HEK293T (cell line): ENCODE measurements at places on chromosomes 13 and 19.

- DNase-seq: no peak
Observed at GRCh38 chr13:23561261-23561660, 9.0 kb upstream of the TNFRSF19 start.

DNA sequence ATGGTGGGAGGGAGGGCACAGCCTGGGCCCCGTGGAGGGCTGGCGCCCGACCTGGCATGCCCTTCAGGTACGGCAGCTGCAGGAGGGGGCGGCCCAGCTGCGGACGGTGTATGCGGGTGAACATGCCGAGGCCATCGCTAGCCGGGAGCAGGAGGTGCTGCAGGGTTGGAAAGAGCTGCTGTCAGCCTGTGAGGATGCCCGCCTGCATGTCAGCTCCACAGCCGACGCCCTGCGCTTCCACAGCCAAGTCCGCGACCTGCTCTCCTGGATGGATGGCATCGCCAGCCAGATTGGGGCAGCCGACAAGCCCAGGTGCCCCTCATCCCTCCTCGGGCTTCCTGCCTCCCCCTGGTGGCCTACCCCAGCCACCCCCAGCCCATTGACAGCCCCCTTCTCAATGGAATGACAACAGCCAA, 16.6 kb upstream of the SHKBP1 start:
- no peak for DNase-seq

GRCh38 chr13:94776300-94776699, 64.0 kb upstream of the SOX21 start:
- DNase-seq: no peak

- DNase-seq: no peak
Observed at GRCh38 chr19:22625266-22626035, 8.7 kb upstream of the ZNF492 start.

GRCh38 chr19:49092686-49093085, 7.4 kb downstream of the SNRNP70 start:
- DNase-seq: no peak

- no peak for DNase-seq
Observed at GRCh38 chr13:40680659-40681323, 14.3 kb upstream of the FOXO1 start.

DNA sequence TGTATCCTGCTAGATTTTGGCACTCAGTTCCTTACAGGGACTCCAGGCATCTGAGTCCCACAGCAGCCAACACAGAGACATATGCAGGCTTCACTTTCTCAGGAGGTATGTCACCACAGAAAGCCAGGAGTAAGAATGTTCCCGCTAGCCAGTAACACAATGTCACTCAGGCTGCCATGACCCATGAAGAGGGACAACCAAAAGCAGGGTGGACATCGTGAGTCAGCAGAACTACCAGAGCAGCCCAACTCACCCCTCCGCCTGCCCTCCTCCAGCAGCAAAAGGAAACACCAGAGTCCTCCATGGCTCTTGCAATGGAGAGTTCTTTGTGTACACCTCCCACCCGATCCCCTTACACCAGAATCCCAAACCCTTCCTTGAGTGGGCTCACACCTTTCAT, 95.4 kb downstream of the CRYL1 start:
- DNase-seq: no peak

DNA sequence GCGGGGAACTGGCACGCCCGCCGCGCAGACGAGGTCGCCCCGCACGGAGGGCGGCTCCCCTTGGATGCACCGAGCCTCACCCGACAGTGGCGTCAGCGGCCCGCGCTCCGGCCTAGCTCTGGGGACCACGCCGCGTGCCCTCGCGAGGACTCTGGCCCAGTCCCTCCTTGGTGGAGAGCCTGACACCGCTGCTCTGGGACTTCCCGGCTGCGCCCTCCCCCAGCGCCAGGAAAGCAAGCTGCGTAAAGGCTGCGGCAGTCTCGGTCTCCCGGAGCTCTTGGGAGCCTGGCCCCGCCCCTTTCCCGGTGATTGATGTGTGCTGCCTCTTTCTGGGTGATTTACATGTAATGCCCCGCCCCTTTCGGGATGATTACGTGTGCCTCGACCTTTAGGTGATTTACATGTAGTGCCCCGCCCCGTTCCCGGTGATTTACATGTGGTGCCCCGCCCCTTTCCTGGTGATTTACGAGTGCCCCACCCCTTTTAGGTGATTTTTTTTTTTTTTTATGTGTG, at the start of gene LENG9:
LENG9 (minus strand) TSS at position 248 of the 513 bp plus-strand sequence. CDS start 252 bp downstream, outside the sequence.
- DNase-seq: peak; percentile 91

- no peak for DNase-seq
Observed at GRCh38 chr13:28128926-28129325, 9.4 kb upstream of the PAN3 start.
